Kidney epithelial cell (primary cell): ENCODE measurements at places on chromosomes 7 and 10. TPM values are rescaled to one million over a fixed set of nuclear protein-coding genes. Genes with fewer than 3 reads are reported as not detected.

DNA sequence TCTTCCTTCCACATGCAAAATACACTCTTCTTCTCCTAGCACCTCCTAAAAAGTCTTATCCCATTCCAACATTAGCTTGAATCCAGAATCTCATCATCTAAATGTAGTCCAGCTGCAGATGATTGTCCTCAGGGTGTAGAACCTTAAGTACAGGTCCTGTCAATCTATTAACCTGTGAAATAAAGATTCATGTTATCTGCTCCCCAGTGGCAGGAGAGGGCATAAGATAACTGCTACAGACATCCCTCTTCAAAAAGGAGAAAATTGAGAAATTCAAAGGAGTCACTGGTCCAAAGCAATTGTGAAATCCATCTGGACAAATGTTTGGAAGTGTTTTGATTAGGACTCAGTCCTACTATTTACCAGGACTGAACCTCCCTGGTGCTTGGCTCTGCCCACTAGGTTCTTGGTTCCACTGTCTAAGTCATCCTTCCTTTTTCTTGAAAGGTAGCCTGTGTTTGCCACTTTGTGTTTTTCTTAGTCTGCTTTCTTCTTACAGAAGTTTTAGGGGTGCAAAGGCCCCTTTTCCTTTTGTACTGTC lies 96.2 kb downstream of the ADD3 start:
- no peak for DNase-seq

Gene HYAL4
- total RNA-seq: not detected in 2 replicates

GRCh38 chr7:13827716-13828115 lies 161.8 kb downstream of the ETV1 start:
- DNase-seq: no peak

Gene UBE2D4
- 27.4 and 34.0 TPM in 2 replicates for total RNA-seq

- DNase-seq: no peak
Observed at GRCh38 chr7:110065121-110065520, 1025.8 kb upstream of the LRRN3 start.

DNA sequence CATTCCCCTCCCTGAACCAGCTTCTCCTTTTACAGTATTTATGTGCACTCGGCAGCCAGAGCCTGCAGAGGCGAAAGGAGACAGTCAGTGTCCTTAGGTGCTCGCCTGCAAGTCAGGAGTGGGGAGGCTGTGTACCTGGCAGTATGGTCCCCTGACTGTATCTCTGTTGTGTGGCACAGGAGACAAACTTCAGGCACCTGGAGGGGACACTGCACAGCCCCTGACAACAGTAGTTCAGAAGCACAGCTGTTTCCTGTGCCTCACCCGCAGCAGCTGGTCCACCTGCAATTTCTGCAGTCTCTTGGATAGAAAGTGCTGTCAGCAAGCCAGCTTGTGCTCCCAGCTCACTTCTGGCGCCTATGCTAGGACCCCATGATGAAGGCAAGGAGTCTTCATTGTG lies 73.4 kb upstream of the LAMB4 start:
- DNase-seq: no peak

- DNase-seq: no peak
Observed at GRCh38 chr7:133293384-133294160, 40.7 kb downstream of the EXOC4 start.

DNA sequence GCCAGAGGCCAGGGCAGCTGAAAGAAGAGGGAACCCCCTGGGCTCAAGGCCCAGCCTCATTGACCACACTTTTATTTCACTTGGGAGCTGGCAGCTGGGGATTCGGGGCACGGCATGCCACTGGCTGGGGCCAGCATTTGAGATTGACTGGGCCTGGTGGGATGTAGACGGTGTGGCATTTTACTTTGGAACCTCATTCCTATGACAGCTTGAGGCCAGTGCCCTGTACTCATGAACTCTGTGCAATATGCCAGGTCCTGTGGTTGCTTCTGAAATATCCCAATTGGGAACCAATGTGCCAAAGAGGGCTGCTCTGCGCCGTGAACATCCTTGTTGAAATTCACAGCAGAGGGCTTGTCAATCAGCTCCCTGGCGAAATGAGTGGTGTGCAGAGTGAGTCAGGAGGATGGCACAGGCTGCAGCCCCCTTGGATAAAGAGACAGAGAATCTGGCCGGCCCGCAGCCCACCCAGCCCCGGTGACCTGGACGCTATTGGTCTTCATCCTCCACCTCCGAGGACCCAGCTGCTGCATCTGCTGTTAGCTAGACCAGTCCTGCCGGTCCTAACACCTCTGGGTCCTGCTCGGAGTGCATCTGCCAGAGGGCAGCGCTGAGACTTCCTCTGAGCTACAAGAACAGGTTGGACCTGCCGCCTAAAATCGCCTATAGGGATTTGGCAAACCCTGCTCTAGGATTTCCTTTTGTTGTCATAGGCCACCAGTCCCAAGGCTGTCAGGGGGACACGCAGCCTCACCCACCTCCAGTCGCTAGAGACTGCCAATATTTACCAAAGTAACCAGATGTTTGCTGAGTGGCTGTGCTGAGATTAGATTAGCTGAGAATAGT lies 58.0 kb downstream of the PRKAG2 start:
- no peak for DNase-seq

DNA sequence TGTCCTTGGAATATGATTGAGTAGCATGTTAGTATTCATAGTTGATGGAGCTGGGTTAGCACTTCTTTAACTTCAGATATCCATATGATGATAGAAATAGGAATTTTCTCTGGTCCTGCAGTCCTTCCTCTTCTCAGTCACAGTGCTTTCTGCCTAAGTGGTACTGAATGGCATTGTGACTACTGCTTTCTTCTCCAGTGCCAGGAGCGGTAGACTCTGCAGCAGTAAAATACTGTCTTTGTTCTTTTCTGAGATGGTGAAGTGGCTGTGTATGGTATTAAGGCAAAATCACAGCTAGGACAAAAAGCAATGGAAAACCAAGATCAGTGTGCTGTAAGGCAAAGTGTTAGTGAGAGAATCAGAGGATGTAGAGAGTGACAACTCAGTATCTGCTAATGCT lies 46.6 kb downstream of the C1GALT1 start:
- no peak for DNase-seq

DNA sequence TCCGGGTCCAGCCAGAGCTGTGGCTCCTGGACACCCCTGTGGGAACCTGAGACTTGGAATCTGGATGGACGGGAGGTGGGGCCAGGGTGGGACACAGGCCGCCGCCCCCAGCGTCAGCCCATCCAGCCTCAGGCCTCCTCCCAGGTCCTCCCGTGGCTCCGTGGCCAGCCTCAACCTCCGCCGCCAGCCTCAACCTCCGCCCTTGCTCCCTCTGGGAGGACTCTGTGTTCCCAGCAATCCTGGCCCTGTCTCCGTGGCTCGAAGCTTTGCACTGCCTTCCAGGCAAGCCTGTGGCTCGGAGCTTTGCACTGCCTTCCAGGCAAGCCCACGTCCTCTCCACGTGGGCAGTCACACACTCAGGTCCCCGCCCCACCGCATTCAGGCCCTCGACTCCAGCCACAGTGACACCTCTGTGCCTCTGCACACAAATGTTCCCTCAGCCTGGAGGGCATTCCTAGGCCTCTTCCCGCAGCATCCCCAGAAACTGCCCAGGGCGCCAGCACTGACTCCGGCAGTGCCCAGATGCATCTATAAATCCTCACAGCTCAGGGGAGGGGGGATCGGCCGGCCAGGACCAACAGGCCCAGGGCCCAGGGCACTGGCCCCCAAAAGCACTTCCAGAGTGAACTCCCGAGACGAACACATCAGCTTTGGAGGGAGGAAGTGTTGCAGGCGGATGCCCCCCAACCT lies 44.7 kb upstream of the PDGFA start:
- no peak for DNase-seq

Gene RET
- total RNA-seq: 0.27 and 3.7 TPM in 2 replicates

GRCh38 chr10:27716521-27716920 lies 29.1 kb downstream of the MKX start:
- DNase-seq: no peak

- no peak for DNase-seq
Observed at GRCh38 chr7:22937946-22938345, 76.0 kb downstream of the HYCC1 start.

Gene CTBP2
- 124 and 136 TPM in 2 replicates for total RNA-seq

Gene AKR1C1
- 1.2 and 1.5 TPM in 2 replicates for total RNA-seq

GRCh38 chr10:47047577-47048525 lies 136.6 kb downstream of the PTPN20 start:
- DNase-seq: no peak

GRCh38 chr10:131435760-131436457 lies 124.4 kb upstream of the TCERG1L start:
- DNase-seq: no peak

DNA sequence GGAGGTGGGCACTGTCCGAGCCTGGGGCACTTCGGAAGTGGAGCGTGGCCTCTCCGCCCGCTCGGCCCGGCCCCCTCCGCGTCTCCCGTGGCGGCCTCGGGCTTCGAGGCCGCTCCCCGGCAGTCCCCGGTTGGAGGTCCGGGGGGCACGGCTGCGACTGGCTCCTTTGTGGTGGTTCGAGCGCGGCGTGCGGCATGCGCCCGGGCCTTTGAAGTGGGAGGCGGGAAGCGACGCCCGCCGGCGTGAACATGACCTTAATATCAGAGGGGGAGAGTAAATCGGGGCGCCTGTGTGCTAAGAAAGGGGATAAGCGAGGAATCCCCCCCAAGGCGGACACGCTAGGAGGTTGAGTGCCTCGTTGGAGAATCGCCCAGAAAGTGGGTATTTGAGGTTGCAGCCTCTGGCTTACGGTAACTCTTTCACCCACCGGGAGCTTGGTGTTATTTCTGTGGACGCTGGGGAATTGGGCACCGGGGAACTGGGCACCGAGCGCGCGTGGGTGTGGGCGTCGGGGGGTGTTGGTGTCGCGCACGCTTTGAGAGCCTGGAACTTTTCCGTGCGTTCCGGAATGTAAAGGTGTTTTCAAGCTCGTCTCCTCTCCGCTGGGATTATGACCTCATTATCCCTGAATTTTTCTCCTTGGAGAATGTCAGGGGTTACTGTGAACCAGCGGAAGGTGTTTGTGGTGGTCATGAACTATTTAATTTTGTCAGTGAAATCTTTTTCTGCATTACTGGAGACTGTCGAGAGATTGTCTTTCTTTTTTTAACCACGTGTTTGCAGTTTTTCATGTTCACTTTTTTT lies 660 bp downstream of the SUV39H2 start:
- no peak for DNase-seq
